Ascending aorta (tissue), 2 donors: ENCODE measurements at places on chromosomes 11 and 22. TPM values are rescaled to one million over a fixed set of nuclear protein-coding genes. Genes with fewer than 3 reads are reported as not detected.

Gene MMP8
- not detected for total RNA-seq

Gene KIF18A
- not detected for total RNA-seq

Gene PLEKHA7
- total RNA-seq: 9.5 TPM

Gene DRD2
- not detected for total RNA-seq

Gene OR52E8
- total RNA-seq: not detected

Gene CTSF
- total RNA-seq: 98.8 TPM

Gene MMP12
- not detected for total RNA-seq

Gene SERPING1
- 607 TPM for total RNA-seq

Gene FJX1
- total RNA-seq: 16.4 TPM
